ENCODE measurements at places on chromosomes 16 and 17.

DNA sequence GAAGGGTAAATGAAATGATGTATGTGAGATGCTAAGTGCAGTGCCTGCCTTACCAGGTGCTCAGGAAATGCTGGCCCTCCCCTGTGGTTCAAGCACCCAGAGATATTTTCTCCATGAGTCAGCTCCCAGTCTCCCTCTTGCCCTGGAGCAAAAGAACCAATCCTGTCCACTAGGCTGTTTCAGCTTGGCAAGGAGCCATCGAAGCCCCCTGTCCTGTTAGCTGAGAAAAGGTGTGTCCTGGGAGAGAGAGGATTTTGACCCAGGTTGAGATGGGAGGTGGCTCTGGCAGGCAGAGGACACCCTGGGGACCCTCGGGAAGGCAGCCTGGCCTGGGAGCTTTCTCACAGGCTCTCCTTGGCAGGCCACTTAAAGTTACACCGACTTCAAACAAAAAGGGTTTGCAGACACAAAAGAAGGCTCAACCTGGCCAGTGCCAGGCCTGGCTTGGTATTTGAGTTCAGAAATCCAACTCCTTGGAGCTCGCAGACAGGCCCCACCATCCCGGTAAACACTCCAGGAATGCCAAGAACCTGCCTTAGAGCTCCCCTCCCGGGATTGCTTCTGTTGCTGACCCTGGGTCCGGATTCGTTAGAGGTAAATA lies 29.6 kb downstream of the NTN1 start:
- no peak for DNase-seq

DNA sequence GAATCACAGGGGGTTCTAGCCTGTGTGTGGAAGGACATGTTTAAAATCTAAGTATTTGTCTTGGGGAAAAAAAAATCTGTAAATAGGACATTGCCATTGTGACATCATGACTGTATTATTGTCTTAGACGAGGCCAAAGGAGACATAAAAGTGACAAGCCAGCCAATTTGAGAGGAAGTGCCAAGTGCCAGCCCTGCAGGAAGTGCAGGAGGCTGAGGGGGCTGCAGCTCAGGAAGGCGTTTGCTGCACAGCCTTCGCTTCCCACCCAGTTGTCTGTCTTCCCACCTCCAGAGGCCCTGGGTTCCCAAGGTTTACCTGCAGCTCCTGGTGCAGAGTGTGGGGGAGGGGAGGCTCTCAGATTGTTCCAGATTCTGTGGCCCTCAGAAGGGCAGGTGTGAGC lies 1.3 kb downstream of the ADCY7 start:
- DNase-seq: peak; percentile 47

GRCh38 chr16:4303973-4304372 lies 11.9 kb upstream of the GLIS2 start:
- no peak for DNase-seq

DNA sequence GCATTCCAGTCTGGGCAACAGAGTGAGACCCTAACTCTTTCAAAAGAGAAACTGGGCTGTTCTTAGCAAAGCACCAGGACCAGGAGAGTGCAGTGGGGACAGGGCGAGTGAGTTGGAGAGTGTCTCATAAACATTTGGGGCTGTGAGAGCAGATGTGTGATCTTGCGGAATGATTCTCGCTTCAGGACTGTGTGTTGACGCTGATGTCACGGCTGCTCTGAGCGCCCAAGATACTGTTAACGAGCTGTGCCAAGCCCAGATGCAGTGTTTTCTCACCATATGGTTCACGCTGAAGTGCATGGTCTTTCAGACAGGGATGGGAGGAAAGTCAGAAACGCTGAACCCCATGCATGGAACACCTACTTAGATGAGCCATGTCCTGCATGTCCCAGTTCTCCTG lies 438.2 kb downstream of the HS3ST4 start:
- no peak for DNase-seq

GRCh38 chr16:10501016-10501607 lies 79.3 kb downstream of the EMP2 start:
- no peak for DNase-seq

- no peak for DNase-seq
Observed at GRCh38 chr16:57372372-57373116, at the start of gene CX3CL1. Gene CX3CL1, plus strand, starts transcription at chr16:57372490. Its CDS starts 79 bp downstream, at chr16:57372569.

DNA sequence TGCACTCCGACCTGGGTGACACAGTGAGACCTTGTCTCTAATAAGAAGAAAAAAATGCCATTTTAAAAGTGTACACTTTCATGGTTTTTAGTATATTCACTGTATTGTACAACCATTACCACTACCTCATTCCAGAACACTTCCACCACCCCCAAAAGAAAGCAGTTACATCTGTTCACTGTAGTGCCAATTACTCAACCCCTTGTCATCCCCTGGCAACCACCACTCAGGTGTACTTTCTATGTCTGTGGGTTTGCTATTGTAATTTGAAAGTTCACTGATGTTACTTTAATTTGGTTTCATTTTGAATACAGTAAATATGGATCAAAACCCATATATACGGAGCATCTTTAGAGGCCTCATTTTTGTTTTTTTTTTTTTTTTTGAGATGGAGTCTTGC lies 6.1 kb downstream of the ZG16 start:
- peak; percentile 46 for DNase-seq

DNA sequence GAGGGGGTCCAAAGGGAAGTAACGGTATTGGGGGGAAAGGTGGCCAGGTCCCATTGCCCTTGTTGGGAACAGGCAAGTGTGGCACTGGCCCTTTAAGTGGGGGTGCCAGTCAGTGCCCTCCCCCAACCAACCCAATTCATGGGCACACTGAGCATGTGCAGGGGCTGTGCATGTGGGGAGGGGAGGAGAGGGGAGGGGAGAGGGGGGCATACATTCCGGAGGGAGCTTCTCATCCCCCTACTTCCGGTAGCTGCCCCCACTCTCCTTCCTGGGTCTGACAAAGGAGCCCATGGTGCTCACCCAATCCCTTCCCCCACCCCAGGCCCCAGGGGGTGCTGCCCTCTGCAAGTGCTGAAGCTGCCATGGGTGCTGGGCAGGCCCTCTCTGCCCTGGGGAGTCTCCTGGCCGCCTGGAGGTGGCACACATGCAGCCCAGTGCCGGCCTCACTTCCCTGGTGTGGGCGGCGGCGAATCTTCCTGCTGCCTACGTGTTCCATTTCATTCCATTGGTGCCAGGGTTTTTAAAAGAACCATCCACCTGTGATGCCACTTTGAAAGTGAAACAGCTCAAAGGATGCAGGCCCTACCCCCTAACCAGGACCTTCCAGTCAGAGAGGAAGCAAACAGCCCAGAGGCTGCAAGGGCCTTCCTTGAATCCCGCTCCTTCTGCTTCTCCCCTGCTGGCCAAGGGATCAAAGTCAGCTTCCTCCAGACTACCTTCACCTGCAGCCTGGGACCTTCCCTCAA lies 11.0 kb downstream of the HEXIM2 start:
- peak; percentile 60 for DNase-seq

GRCh38 chr16:57916735-57917438 lies 54.0 kb downstream of the CNGB1 start:
- no peak for DNase-seq
